ENCODE measurements at places on chromosomes 4 and X.

DNA sequence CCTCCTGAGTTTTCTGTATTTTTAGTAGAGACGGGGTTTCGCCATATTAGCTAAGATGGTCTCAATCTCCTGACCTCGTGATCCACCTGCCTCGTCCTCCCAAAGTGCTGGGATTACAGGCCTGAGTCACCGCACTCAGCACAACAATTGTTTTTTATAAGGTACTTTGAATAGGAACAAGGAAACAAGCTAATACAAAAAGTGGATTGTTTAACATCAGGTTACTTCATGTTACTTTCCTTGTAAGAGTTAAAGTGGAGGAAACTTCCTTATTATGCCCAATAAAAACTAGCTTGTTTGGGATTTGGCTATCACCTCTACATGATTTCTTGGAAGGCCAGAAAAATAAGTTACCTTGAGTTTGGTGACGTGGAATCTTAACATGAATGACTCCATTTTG, 698.7 kb downstream of the CCSER1 start:
- DNase-seq = no peak

DNA sequence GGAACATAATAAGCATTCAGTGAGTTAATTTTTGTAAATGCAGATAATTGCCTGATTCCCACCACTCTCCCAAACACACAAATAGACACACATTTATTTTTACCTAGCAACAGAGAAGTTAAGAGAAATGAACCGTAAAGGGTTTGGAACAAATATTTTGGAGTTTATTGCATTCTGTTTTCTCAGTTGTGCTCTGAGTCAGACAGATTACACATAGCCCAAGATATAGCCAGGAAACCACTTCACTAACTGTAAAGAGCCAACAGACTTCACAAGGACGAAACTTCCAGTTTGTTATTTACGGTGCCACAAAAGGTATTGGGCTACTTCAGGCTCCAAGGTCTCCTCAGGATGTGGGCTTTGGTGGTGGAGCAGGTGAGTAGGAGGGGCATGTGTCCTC, 217.0 kb downstream of the BMPR1B start:
- DNase-seq = peak; percentile 11

- DNase-seq = no peak
Observed at GRCh38 chr4:25043548-25043947, 12.8 kb upstream of the LGI2 start.

GRCh38 chr4:91914176-91914804, 389.5 kb upstream of the GRID2 start:
- peak; percentile 79 for DNase-seq

- DNase-seq = peak; percentile 5
Observed at GRCh38 chrX:65874765-65875164, 165.1 kb downstream of the VSIG4 start.

DNA sequence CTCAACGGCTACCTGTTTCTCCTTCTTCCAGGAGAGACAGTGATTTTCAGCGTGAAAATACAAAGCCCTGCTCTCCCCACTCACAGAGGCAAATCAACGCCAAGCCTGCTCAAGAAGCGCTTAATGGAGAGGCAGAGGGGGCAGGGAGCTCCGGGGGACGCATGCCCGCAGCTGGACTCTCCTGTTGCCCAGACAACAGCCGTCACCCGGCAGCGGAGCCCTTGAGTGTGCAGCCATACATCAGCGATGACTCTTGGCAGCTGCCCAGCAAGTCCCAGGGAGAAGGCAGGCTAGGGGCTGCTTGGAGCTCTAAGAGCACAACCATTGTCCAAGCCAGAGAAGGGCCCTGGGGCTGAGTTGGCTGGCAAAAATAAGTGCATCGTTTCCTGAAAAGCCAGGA, 71.0 kb upstream of the AFAP1 start:
- DNase-seq = peak; percentile 100

GRCh38 chr4:79831701-79832514, 241.1 kb downstream of the ANTXR2 start:
- DNase-seq = no peak

DNA sequence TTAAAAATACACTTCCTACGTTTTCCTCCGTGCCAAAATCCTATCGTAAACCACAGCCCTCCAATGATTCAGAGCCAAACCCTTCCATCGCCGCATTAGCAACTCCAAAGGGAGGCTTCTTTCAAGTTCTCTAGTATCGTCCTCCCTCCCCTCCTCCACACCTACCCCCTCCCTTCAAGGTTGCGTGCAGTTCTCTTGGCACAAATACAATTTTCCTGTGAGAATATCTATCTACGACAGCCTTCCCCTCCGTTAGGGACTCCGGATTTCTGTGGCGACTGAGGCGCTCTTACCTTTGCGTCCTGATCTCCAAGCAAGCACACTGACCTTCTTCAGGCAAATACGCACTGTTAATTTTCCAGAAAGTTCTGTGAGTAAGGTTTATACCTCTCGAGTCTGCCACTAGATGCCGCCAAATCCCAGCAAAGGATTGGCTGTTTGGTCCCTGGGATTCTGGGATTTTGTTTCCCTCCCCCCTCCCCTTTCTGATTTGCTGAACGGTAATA, 1.2 kb upstream of the MORF4L2 start:
- DNase-seq = peak; percentile 89

GRCh38 chr4:15132739-15133138, 130.5 kb downstream of the CPEB2 start:
- no peak for DNase-seq

GRCh38 chr4:48071191-48071590, 54.6 kb downstream of the NIPAL1 start:
- DNase-seq = peak; percentile 26

DNA sequence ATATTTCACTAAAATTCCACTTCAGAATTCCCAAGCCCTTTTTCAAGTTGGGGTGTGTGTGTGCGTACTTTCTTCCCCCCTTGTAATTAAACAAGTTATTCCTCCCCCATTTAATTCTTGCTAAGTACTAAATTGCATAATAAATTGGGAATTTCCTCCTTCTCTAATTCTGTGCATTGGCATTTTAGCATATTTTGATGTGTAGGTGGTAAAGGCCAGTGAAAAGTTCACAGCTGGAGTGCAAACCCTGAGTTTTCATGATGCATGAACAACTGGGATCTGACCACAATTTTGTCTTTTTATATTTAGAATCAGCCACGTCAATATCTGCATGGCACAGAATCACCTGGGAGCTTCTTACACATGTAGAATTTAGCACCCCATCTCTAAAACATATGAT, 18.5 kb downstream of the ANXA3 start:
- no peak for DNase-seq

DNA sequence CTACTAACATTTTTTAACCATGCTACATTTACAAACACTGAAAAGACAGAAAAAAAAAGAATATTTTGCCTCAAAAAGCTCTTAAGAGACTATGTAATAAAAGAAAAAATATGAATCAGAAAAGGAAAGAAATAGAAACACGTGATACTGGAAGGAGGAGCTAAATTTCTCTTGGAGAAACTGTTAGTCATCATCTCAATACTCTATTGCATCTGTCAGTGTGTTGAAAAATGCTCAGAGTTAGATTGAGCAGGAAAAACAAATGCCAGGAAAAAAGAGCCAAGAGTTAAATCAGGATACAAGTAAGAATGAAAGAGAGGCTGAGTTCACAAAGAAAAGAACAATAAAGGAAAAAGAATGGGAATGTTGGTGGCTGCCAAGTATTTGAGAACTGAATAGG, 2.6 kb downstream of the RAB28 start:
- no peak for DNase-seq
